Esophagus squamous epithelium (tissue), 5 donors: ENCODE measurements at places on chromosomes 1 and 21.

- no peak for DNase-seq
These were observed 5.5 kb downstream of the KLHL21 start for GRCh38 chr1:6596886-6597776.

DNA sequence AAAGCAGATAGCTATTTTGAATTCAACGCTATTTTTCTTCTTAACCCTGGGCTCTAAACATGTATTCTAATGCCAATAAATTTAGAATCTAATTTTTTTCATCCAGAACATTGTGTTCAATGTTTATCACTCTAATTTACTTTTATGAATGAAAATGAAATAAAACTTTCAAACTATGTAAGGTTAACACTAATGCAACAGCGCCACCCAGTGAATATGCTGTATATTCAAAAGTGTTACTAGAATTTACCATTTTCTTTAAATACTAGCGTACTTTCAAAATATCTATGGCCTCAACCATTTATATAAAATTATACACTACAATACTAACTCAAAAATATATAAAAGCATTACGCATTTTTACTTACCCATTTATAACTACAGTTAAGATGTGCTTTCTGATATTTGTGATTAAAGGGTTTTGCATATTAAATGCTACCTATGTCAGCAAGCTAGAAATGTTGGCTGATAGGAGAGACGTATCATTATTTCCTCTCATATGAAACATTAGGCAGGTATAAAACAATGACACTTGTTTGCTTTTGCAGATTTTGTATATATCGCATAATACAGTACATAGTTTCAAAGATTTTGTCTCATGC, 5.9 kb upstream of the NUF2 start:
- DNase-seq: no peak

GRCh38 chr1:184840596-184840995, 85.9 kb upstream of the EDEM3 start:
- DNase-seq: no peak

GRCh38 chr1:207987164-207987563, 76.2 kb upstream of the CD34 start:
- DNase-seq: no peak

- no peak for DNase-seq
These were observed 61.4 kb upstream of the LAX1 start for GRCh38 chr1:203703586-203703985.

DNA sequence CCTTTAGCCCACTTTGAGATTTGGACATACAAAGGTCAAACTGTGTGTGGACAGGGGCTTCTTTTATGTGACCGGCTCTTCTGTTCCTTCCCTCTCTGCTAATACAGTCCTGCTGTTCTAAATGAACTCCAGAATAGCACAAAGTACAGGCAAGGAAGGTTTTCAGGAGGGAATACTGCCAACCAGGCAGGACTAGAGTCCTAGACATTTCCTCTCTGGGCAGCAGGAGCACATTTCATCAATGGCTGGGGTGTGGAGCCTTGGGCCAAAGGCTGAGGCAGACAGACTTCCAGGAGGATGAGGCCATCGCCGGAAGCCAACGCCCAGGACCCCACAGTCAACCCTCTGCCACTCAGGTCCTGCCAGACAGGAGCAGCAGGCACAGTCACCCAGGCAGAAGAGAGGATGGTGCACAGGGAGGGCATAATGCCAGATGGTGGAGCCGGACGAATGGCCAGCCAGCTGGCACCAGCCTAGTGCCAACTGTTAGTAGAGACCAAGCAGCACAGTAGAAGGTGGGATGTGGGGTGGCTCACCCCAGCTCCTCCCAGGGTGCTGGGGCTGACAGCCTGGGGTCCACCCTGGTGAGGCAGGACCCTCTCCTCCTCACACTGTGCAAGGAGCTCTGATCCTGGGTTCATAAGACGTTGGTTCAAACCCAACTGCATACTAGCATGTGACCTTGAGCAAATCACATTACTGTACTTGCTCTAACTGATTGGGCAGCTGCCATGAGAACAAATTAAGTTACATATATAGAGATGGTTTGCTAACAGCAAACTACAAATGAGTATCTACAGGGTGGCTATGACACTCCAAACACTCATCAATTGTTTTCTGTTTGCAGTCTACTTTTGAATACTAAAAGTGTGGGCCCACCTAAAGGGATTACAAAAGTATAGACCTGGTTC, 410.7 kb downstream of the SIPA1L2 start:
- DNase-seq: no peak

DNA sequence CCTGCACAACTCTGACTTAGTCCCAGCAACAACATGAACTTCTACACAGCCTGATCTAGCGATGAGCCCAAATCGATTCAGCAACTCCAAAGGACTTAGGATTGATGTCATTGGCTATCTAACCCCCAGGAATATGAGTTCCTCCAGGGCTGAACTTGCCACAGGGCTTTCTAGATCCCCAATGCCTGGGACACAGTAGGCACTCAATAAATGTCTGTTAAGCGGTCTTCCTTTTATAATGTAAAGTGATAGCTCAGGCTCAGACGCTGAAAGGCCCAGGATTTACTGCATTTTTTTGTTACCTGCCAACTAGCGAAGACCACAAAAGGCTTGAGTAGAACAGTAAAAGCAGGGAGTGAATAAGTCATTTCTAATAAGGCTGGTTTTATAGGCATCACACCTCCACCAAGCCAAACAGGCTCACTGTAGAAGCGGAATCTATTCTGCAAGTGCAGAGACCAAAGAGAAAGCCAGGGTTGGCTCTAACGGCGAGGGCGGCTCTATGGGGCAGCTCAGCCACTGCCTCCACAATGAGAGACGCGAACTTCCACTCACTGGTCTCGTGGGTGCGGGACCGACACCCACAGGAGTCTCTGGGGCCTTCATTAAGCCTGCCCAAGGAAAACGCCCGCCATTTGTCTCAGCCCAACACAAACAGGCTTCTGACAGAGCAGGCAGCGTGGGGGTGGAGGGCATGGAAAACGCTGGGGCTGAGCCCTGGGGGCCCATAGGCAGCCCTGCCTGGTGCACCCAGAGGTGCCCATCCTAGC, 52.0 kb downstream of the HLCS start:
- no peak for DNase-seq

- no peak for DNase-seq
These were observed 41.0 kb upstream of the SEC16B start for GRCh38 chr1:178010674-178011464.
